Hepatocyte (in vitro differentiated cells): ENCODE measurements at places on chromosomes 4 and X. TPM values are rescaled to one million over a fixed set of nuclear protein-coding genes. Genes with fewer than 3 reads are reported as not detected.

RXFP1 gene
- not detected in 2 replicates for total RNA-seq

GPR143 gene
- total RNA-seq, result 3.0 and 3.2 TPM in 2 replicates

ZNF674 gene
- 3.3 and 4.8 TPM in 2 replicates for total RNA-seq

TGIF2LX gene
- total RNA-seq, result not detected in 2 replicates

DRP2 gene
- 0.40 and 0.84 TPM in 2 replicates for total RNA-seq
